ENCODE measurements at places on chromosomes 1 and 21.

DNA sequence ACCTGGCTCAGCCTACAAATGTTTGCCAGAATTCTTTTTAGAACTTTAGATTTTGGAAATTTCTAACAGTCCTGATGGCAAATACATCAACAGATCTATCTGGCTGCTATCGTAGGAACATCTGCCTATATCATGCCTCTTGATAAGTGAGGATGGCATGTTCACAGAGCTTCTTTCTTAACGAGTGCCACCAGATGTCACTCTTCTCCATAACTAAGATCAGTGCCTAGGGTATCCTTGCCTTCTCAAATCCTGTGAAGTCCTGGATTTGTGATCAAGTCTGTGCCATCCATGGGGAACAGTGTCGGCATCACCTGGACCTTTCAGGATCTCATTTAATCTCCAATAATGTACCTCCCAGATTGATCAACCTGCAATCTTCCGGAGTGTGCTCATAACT, 36.5 kb upstream of the CD5L start:
- DNase-seq: no peak

DNA sequence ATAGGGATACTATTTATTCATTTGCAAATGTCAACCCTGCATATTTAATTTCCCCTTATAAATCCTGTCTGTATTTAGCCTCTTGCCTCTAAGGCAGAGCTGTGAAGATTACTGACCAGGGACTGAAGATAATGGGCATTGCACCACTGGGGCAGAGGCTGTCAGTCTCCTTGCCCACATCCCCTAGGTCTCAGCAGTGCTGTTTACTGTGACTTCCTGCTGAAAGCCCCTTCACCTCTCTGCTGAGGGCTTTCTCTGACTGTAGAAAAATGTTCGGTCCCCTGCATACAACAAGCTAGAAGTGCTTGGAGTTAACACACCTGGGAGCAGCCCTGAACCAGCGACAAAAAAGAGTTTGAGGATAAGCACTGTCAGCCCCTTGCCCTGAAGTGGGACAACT, 28.8 kb downstream of the SLC5A9 start:
- no peak for DNase-seq

GRCh38 chr1:203628201-203629015, 1.8 kb downstream of the ATP2B4 start:
- no peak for DNase-seq

GRCh38 chr1:34460193-34460592, 283.5 kb downstream of the C1orf94 start:
- no peak for DNase-seq

- no peak for DNase-seq
These were observed 99.7 kb downstream of the NMNAT2 start for GRCh38 chr1:183318433-183318832.
